ENCODE measurements at places on chromosomes 12 and 14.

DNA sequence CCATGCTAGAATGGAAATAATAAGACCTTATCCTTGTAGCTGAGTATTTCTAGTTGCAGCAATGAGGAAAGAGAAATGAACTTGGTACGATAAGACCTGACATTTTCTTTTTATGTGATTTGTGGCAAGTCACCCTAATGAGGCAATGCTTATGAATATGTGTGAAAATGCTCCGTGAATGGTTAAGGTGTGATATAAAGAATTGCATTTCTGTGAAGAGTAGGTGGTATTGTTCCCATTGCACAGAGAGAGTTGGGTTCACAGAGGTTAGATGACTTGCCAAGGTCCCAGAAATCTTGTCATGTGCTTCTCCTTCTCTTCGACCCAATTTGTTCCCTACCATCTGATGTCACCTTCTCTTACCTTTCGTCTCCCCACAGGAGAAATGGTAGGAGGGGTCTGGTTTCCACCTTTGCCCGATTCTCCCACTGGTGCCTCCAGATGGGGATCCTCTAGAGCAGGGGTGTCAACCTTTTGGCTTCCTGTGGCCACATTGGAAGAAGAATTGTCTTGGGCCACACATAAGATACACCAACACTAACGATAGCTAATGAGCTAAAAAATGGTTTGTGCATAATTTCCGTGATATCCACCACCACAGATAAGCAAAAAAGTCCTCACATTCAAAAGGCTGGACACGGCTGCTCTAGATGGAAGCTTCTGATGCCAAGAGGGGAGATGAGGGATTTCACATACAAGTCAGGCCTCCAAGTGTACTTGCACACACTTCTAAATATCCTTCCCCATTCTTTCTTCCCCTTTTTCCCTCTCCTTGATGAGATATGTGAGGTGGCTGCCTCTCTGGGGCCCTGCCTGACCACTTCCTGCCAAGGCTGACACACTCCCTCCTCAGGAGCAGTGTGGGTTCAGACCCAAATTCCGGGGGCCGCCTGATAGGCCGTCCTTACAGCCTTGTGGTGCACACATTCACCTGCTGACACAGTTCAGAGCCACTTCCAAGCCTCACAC is 96.1 kb downstream of the PLXNC1 start:
- no peak for DNase-seq

DNA sequence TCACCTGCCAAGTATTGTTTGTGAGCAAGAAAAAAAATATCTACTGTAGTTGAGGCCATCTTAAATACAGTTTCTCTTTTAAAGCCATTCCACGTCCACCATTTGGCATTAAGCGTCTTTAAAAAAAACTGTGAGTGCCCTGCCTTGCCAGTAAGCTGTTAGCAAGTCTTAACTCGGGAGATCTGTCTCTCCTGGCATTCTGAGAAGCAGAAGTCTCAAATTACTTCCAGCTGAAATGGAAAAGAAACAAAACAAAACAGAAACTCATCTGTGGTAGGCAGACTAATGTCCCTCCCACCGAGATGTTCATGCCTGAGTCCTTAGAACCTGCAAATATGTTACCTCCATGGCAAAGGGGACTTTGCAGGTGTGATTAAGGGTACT is 126.2 kb downstream of the CRADD start:
- no peak for DNase-seq

GRCh38 chr14:51328064-51328771 is 88.2 kb downstream of the TMX1 start:
- peak; percentile 5 for DNase-seq

DNA sequence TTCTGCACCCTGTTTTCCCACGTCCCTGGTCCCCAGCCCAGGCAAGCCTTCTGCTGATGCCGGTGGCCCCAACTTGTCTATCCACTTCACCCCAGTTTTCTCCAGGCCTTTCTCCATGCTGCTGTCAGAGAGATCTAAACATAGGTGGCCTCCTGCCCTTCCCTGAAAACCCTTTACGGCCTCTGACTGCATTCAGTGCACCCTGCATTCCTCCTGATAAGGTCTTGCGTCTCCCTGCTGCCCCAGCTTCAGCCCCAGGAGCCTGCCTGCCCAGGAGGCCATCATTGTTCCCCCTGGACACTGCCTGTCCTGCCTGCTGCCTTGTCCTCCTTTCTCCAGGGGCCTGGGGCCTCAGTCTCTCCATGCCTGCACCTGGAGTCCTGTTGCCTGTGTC is 29.8 kb downstream of the TRAF3 start:
- DNase-seq = no peak

- DNase-seq = no peak
Observed at GRCh38 chr14:74922752-74923401, at the start of gene RPS6KL1. Gene RPS6KL1 (minus strand): TSS chr14:74923260. CDS start chr14:74921541, 1,719 bp downstream.

DNA sequence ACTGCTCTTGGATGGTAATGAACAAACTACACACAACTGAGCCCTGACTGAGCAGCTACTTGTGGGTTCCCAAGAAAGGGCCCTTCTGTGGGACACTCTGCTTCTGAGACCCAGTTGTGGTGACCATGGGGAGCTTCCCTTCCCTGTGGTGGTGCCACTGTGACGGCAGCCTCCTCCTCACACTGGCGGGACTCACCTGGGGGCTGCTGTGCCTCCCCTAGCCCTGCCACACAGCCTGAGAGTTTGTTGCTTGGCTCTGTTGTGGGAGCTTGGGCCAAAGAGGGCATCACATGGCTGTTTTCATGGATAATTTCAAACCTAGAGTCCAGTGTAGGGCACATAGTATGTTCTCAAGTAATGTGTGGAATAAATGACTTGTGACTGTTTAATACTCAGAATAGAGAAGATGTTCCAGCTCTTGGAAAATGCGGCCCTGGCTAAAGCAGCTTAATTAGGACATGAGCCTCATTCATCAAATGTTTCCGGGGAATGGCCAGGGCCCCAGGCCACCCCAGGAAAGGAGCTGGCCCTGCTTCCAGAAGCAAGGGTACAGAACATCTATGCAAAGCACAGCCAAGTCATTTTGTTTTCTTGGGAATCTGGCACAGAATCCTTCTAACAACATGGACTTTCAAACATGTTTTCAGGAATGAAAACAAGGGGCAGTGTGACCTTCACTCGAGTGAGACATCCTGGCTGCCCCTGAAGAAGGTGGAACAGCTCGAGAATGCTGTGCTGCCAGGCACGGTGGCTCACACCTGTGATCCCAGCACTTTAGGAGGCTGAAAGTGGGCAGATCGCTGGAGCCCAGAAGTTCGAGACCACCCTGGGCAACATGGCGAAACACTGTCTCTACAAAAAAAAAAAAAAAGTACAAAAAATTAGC is 21.2 kb downstream of the ZFYVE21 start:
- DNase-seq = no peak

DNA sequence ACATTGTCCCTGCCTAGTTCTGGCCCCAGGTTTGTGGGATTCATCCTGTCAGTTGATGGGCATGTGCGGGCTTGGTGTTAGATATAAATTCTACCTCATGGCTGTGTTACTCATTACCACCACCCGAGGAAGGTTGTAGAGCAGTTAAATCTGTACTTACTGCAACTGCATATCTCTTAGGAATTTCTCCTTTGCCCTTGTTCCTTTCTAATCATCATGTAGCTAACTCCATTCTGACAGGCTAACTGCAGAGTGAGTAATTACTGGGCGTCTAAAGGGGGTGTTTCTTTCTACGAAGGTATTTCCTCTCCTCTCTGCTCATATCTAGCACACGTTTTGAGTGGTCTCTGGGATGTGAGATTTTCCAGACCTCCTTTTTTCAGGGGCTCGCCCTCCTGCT is 1076.7 kb downstream of the TMTC2 start:
- DNase-seq = no peak

DNA sequence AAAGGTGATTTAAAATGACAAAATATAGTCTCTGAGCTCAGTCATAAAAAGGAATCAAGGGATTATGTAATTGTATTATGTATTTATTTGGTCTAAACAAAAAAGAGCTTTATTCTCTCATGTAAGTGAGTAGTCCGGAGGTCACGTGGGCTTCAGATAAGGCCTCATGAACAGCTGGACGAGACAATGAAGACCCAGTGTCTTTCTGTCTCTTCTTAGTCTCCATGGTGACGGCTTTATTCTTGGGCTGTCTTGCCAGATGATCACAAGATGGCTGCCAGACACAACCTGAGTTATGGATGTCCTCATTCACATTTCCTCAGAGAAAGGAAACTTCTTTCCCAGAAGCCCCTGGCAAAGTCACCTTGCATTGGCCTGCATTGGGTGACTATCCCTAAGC is 98.6 kb downstream of the ARF6 start:
- DNase-seq = no peak

DNA sequence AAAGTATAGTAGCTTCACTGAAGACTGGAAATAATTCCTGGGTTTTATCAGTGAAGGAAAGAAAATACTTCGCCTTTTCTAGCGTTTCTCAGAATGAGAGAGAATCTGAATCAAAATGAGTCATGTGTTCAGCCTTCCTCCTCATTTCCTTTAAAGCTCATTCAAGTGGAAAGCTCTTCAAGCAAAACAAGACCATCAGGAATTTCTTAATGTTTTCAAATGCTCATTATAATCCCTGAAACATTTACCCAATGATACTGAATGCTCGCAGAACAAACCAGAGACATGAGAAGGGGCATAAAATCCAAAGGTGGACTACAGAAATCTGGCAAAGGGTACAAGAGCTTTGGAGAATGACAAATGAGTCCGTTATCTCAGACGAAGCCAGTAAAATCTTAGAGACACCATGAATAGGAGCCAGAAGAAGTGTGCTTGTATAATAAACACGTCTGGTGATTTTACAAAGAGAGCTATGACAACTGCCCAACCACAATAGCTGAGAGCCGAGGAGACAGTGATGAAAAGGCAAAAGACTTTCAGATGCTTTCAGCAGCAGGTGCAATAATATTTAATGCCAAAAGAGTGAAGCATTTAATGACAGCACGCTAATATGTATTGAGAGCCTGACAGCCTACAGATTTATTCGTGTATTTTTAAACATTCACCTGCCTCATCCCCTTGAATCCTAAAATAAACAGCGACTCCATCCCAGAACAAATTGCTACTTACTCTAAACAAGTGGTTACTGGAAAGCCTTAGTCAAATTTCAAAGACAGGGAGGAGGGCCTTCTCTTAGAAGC is 19.0 kb downstream of the SPRING1 start:
- no peak for DNase-seq

- DNase-seq = no peak
Observed at GRCh38 chr14:34425095-34425851, 36.8 kb downstream of the SPTSSA start.

DNA sequence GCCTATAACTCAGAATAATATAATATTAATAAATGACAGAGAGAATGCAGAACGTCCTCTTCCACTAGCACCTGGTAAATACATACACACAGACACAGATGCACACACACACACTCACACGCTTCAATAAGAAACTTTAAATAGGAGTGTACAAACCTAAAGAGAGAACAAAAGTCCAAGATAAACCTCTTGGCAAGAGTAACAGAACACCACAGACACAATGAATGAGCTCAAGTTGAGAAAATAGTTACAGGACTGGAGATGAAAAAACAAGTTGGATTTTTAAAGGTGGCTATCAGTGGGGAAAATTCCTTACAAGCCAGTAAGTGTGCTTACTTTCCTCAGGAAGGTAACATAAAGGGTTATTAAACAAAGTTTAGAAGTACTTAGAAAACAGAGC is 35.2 kb downstream of the CRY1 start:
- no peak for DNase-seq

- DNase-seq = no peak
Observed at GRCh38 chr12:41627476-41627875, 439.4 kb downstream of the PDZRN4 start.

GRCh38 chr12:3945671-3946070 is 72.5 kb upstream of the PARP11 start:
- DNase-seq = no peak

- DNase-seq = no peak
Observed at GRCh38 chr12:52285172-52285745, 6.1 kb downstream of the KRT81 start.

DNA sequence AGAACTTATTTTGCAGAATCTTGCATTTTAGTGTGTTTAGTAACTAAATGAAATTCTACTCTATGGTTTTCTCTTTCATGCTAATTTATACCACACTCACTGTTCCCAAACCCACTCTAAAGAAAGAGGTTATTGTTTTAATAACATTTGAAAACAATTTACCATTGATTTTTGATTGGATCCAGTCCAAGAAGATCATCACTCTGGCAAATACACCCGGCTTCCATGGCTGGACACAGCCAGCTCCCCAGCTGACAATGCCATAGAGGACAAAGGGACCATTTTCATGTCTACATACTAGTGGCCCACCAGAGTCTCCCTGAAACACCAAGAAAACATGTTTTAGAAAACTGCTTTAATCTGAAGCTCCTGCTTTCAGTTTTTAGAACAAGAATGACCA is 42.4 kb downstream of the OVCH1 start:
- DNase-seq = no peak

- DNase-seq = no peak
Observed at GRCh38 chr12:123690191-123690840, 19.4 kb downstream of the TCTN2 start.

GRCh38 chr12:571795-572531 is 91.3 kb downstream of the NINJ2 start:
- no peak for DNase-seq

- no peak for DNase-seq
Observed at GRCh38 chr12:50569321-50569720, 64.5 kb downstream of the DIP2B start.

- DNase-seq = no peak
Observed at GRCh38 chr12:70757830-70758493, 120.7 kb upstream of the PTPRB start.

GRCh38 chr12:3419558-3419957 is 71.4 kb upstream of the PRMT8 start:
- DNase-seq = no peak

DNA sequence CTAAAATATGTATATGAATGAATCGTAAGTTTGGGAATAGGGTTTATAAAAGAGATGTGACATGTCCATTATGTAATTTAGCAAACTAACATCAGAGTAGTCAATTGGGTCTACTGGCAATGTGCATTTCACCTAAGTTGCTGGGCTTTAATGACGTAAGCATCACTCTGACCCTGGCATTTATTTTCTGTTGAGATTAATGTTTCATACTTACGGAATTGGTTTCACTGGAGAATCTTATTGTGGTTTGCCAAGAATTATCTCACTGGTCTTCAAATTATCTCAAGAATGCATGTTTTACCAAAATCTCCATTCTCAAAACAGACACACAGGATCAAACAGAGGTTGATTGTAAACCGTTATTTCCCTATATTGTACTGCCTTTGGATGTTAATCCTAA is 437.1 kb downstream of the NPAS3 start:
- DNase-seq = no peak

- no peak for DNase-seq
Observed at GRCh38 chr14:90562652-90563051, 165.8 kb downstream of the CALM1 start.

DNA sequence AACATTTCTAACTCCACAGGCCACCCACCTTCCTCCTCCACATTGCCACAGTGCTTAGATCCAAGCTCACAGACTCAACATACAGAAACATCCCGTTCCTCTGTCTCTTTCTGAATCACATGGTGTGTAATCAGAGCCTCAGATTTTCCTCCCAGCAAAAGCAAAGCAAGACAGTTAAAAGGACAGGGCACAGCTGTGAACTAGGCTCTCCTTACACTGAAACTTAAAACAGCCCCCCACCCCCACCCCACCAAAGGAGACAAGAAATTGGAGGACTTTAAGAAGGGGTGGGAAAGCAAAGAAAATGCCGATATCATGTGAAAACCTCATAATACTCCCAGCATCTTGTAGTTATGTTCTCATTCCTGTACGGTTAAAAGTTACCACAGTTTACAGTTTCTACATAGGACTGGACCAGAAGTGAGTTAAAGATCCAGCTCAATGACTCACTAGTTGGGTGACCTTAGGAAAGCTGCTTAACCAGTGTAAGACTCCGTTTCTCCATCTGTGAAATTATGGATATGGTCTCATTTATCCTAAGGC is 4.8 kb downstream of the YBX3 start:
- DNase-seq = no peak

Data from activated CD8-positive, alpha-beta memory T cell treated with anti-CD3 and anti-CD28 coated beads for 4 hours (primary cell).